ENCODE measurements at places on chromosomes 2 and 18. TPM values are rescaled to one million over a fixed set of nuclear protein-coding genes. Genes with fewer than 3 reads are reported as not detected.

Gene TMEM185B
- 8.9 TPM for total RNA-seq

Gene WNT10A
- 0.04 TPM for total RNA-seq

Gene CSRNP3
- total RNA-seq = 15.6 TPM

Gene POLE4
- total RNA-seq = 56.9 TPM

Gene TUBA3E
- not detected for total RNA-seq

Gene CNTNAP5
- total RNA-seq = 0.13 TPM

Gene CXCR2
- total RNA-seq = 0.04 TPM

Gene ABHD1
- total RNA-seq = 0.09 TPM

Gene IMMT
- total RNA-seq = 47.7 TPM

Gene TNFRSF11A
- 2.0 TPM for total RNA-seq

All from muscle of leg (tissue), 16 donors.